CD4-positive, alpha-beta T cell treated with Interleukin-15 for 1 hour (primary cell): ENCODE measurements at places on chromosomes 4 and X.

GRCh38 chr4:21451032-21451431, 497.5 kb downstream of the KCNIP4 start:
- no peak for DNase-seq

- no peak for DNase-seq
Observed at GRCh38 chr4:140239311-140239710, 85.3 kb upstream of the MAML3 start.

DNA sequence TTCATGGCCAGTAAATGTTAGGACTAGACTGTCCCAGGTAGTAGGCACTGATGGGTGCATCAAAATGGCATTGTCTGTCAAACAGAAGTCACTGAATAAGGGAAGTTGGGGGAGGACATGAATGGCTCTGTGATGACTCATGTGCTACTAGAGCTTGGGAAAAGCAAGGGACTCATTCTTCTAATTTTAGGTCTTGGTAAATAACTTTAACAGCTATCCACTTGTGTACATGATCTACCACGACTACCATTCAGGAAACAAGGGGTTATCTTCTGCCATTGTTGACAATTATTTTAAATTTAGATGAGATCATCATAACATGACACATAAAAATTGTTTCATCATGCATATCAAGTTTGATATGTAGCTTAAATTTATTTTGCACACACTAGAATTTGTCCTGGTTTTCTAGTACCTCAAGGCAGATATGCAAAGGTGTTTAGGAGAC, 6.3 kb downstream of the AREG start:
- no peak for DNase-seq

GRCh38 chr4:146522869-146523205, 1.1 kb upstream of the SLC10A7 start:
- DNase-seq, result no peak

DNA sequence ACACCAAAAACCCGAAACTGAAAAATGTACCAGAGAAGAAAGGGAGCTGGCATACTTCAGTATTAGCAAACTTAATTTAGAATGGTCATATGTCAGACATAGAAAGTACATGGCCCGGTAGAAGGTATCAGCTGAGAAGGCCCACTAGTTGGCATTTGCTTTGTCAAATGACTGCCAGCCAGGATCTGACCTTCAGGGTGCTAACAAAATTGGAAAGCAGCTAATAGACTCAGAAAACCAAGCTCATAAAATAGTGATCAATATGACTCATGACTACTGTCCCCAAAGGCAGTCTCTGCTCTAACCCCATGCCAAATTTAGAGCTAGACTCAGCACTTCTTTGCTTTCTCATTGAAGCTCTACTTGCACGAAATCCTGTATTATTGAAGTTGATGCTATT, 342.7 kb downstream of the PDGFC start:
- DNase-seq, result no peak

- peak; percentile 79 for DNase-seq
Observed at GRCh38 chrX:71622576-71623450, 4.5 kb upstream of the CXCR3 start.

DNA sequence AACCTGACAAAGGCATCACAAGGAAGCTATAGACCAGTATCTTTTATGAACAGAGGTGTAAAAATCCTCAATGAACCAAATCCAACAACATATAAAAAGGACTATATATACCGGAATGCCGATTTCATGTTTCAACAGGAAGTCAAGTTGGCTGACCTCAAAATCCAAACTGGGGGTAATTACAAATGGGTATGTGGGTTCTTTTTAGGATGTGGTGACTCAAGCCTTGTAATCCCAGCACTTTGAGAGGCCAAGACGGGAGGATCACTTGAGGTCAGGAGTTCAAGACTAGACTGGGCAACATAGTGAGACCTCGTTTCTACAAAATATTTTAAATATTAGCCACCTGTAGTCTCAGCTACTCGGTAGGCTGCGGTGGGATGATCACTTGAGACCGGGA, 10.4 kb downstream of the PRSS48 start:
- DNase-seq, result no peak

- no peak for DNase-seq
Observed at GRCh38 chr4:165326831-165327210, 648 bp upstream of the MSMO1 start.

- DNase-seq, result no peak
Observed at GRCh38 chr4:23853986-23854660, 35.7 kb downstream of the PPARGC1A start.

DNA sequence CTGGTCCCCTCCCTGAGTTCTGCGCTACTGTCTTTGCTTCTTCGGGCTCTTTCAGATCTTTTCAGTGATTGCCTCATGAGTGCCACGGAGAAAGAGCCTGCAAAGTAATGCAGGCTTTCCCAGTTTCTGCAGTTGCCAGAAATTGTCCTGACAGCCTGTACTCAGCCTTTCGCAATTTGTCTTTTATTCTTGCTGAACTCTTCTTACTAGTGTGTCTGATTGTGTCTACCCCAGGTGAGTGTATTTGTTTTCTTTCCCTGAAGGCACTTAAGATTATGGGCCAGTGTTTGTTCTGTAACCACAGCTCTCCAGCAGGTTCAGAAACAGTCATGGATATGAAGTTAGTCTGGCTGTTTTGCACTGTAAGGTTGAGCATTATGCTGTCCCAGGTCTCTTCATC, 47.1 kb downstream of the FAM193A start:
- no peak for DNase-seq

DNA sequence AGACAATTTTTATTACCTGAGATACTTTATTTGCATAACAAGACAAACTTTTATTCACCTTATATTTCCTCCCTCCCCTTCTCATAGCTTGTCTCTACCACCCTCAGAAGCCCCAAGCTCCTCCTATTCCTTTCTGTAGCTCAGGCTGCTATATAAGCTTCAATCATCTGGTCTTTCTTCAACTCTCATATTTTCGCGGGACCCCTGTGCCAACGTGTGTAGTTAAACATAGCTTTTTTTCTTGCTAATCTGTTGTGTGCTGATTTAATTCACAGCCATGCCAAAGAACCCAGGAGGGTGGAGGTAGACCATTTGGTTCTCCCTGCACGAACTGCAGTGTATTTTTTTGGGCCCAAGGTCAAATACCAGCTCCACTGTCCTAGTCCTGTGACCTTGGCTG, 21.1 kb upstream of the CD38 start:
- DNase-seq, result no peak

- DNase-seq, result peak; percentile 42
Observed at GRCh38 chr4:139560406-139561104, 4.5 kb upstream of the SETD7 start.

GRCh38 chr4:11011249-11011648, 326.7 kb upstream of the CLNK start:
- no peak for DNase-seq

DNA sequence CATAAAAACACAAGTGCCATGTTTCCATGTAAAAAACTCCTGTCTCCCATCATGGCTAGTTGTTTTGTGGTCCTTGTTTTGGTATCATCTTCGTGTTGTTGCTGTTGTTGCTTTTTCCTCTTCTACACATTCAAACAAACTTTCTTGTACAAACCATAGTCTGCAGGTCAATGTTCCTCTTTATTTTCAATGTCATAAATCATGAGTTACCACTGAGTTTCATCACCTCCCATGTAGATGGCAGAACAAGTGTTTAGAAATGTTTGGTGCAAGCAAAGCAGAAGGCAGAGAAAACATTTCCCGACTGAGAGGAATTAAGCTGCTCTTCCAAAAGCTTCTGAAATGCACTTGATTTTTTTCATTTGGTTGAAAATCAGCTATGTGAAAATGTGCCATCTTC, 166.0 kb downstream of the ANTXR2 start:
- no peak for DNase-seq

DNA sequence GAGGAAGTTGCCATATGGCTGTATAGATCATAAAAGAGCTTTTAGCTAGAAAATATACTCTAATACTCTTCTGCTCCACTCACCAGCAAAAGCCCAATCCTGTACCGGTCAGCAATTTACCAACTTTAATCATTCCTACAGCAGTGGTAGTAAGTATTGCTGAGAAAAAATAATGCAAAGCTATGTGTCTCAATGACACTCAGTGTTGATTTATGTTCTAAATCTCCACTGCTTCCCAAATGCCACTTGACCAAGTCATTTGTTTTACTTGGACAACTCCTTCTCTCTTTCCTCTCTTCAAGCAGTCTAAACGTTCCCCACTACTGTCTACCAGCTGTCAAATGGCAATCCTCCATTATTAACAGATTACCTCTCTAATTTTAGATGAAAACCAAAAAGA, 201.8 kb upstream of the GK2 start:
- DNase-seq, result no peak

DNA sequence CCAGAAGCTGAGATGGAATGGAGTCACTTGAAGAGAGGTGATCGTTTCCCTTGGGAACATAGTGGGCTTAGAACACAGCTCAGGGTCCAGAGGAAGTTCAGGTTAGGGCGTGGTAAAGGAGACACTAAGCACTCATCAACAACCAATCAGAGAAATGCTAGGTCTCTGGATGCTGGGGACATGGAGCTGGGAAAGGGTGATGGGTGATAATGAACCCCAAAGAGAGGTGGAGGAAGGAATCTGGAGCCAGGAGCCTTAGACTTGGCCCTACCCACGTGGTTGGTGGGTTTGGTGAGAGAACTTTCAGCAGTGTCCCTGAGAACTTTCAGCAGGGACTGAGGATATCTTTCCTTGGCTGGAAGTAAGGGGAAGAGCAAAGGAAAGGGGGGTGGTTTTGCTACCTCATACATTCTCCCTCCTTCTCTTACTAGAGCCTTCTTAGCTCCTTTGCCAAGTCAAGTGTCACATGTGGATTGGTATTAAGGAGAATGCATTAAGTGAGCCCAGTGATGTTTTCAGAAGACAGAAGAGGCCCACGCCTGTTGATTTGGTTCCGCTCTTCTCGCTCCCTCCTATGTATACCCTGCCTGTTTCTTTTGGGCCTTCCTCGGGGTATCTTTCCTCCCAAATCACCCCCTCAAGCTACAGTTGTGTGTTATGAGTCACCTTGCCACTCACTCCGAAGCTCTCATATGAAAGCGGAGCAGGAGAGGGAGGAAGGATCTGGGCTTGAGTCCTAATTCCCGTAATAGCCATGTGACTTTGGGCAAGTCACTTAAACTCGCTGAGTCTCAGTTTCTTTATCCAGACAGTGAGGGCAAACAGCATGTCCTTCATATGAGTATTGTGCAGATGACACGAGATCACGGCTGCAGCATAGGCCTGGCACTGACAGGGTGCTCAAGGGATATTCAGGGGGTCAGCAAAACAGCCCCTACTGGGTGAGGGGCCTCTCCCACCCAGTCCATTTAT, 63.1 kb downstream of the TSC22D3 start:
- peak; percentile 83 for DNase-seq

DNA sequence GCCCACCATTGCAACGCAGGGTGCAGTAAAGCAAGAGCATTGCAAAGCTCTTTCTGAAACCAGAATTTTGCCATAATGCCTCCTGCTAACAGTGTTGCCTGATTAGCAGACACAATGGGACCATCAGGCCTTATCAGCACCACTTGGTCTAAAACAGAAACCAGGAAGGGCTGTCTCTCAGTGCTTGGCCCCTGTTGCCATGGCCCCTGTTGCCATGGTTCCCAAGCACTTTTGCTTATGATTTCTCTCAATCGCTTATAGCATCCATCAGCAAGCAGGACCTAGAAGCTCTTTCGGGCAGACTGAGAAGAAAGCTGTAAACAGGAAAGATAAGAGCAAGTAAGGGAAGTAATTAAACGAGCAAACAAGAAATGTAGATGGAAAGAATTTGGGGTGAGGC, 36.8 kb downstream of the RTL5 start:
- DNase-seq, result peak; percentile 87

DNA sequence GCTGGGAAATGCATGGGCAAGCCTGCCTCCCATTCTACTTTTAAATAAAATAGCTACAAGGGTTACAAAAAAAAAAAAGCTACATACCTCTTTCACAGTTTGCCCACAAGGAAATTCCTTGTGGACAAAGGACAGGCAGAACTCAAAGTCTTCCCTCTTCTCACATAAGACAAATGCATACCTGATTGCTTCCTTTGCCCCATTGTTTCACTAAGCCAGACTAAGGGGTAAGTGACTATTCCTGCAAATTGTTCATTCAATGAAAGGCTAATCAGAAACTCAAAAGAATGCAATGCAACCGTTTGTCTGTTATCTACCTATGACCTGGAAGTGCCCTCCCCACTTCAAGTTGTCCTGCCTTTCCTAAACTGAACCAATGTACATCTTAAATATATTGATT, 780.6 kb downstream of the FAM133A start:
- DNase-seq, result no peak

DNA sequence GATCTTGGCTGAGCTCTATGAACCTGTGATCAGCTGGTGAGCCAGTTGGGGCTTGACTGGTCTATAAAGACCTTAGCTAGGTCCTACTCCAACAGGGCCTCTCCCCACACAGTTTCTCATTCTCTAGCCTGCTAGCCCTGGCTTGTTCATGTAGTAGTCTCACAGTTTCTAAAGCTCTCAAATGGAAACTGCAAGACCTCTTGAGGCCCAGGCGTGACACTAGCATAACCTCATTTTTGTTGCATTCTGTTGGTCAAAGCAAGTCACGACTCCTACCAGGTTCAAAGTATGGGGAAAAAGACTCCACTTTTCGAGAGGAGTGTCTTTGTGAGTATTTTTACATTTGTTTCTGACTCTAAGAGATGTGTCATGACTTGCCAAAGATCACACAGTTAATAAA, 50.9 kb downstream of the CEP44 start:
- no peak for DNase-seq

- DNase-seq, result no peak
Observed at GRCh38 chrX:131257367-131257766, 31.7 kb downstream of the IGSF1 start.

GRCh38 chr4:149988087-149988410, 90.2 kb upstream of the DCLK2 start:
- DNase-seq, result no peak

GRCh38 chrX:10988653-10989052, 122.5 kb upstream of the HCCS start:
- no peak for DNase-seq

GRCh38 chr4:26131711-26132110, 189.1 kb upstream of the RBPJ start:
- peak; percentile 52 for DNase-seq

DNA sequence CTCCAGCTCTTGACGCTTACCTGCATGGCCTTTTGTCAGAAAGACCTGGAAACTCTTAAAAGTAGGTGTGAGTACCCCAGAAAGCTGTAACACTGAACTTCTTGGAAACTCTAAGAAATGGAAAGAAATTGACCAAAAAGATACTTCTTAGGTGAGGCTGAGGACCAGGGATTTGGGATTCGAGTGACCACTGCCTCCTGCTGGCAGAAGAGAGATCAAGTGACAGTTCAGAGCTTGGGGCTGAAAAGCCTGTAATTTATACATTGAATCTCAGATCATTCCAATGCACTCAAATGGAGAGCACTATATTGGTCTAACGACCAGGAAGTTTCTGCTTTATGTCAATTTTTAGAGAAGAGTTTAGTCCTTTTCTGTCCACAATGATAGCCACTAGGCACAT, 204.6 kb downstream of the PDGFRA start:
- no peak for DNase-seq

- DNase-seq, result no peak
Observed at GRCh38 chrX:68681443-68681941, 34.0 kb downstream of the STARD8 start.

DNA sequence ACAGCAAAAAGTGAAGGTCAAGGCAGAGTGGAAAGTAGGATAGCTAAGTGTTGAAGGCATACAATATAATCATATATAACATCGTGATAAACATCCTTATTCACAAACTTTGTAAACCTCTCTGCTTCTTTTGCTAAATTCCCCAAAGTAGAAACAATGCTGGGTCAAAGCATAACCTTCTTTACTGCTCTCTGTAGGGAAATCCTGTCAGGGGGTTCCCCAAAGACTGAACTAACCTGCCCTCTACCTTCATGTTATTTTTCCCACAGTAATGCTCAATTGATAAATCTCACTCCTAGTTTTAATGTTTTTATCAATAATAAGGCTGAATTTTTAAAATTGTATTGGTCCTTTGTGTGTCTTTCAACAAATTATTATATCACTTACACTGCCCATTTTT, 55.7 kb downstream of the DCHS2 start:
- DNase-seq, result no peak
